Kidney epithelial cell (primary cell): ENCODE measurements at places on chromosomes 4 and X.

DNA sequence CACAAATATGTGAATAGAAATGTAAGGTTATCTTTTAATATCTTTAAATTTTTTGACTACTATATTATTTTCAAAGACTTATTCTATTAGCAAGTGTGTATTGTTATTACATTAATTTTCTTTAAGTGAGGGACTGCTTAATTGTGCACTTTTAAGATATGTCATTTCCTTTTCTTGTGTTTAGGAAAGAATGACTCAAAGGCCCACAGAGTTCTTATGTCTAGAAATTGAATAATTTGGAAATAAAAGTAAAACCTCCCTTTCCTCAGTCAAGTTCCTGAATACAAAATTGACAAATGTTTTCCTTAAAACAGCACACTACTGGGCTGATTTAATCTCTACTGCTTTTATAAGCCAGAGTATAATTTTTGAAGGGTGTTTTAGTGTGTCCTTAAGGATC, 169.7 kb downstream of the TMEM47 start:
- no peak for DNase-seq

- DNase-seq = no peak
These were observed 751 bp upstream of the DOK7 start for GRCh38 chr4:3462321-3462789.

DNA sequence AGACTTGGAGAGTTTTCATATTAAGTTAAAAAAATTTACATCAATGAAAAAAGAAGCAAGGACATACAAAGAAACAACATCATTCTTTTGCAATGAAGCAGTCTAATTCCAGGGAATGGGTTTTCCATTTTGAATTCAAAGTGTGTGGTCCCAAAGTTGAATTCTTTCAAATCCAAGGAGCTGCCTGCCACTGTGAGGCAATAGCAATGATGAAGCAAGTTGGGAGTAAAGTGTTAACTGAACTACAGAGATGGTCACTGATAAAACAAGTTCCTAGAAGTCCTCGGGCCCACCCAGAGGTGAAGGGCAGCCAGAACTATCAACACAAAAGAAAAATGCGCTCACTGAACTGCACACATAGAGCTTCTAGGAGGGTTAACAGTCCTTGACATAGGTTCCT, 115.9 kb downstream of the RAB28 start:
- DNase-seq = no peak

GRCh38 chr4:113116414-113117357, 67.2 kb downstream of the ANK2 start:
- peak; percentile 4 for DNase-seq

DNA sequence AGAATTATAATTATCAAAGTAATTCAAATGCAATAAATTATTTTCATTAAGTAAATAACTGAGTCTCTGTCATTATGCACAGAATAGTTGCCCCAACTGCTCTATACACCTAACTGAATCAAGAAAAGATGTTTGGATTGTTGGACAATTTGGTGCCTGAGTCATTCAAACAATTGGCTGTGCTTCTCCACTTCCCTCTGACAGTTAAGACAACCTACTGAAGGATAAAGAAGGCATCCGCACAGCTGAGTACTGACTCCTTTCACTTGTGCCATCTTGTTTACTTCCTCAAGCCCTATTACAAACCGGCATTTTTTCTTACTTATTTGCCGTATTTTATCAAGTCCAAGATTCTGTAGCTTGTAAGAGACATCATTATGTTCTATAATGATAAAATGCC, 110.6 kb upstream of the C1QTNF7 start:
- no peak for DNase-seq

- DNase-seq = no peak
These were observed 115.2 kb downstream of the GABRA2 start for GRCh38 chr4:46274717-46275116.

- DNase-seq = no peak
These were observed 1049.8 kb upstream of the POU3F4 start for GRCh38 chrX:82458207-82458754.

DNA sequence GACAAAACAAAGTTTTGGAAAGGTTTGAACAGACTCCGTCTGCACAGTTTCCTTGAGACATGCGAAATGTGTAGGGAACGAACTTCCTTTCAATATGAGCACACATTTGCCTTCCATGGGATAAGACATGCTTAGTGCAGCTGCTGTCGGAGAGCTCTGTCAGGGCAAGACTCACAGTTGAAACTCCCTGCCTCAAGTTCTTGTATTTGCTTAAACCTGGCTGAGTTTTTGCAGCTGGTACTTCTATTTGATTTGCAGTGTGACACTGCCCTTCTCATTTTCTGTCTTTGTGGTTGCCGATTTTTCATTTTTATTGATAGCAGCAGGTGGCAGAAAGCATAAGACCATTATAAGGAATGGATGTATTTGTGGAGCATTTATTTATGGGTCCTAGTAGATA, 18.2 kb upstream of the RHOH start:
- DNase-seq = no peak

DNA sequence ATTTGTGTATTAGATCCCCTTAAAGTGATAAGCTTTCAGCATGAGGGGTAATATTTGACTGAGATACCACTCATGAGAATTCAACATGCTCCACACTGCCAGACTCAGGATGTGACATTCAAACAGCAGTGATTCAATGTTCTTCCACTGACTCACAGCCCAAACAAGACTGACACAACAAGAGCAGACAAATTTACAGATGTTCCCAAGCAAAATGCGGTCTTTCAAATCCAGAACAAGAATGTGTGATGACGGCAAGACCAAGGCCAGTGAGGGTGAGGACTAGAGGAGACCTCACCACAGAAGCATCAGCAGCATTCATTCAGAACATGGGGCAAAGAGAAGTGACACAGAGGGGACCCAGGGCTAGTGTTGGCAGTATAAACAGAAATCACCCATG, 99.3 kb upstream of the GRIA3 start:
- DNase-seq = peak; percentile 41

- no peak for DNase-seq
These were observed 125.1 kb upstream of the STX18 start for GRCh38 chr4:4666693-4667621.

GRCh38 chr4:120052856-120053255, 13.8 kb downstream of the MAD2L1 start:
- DNase-seq = peak; percentile 49

DNA sequence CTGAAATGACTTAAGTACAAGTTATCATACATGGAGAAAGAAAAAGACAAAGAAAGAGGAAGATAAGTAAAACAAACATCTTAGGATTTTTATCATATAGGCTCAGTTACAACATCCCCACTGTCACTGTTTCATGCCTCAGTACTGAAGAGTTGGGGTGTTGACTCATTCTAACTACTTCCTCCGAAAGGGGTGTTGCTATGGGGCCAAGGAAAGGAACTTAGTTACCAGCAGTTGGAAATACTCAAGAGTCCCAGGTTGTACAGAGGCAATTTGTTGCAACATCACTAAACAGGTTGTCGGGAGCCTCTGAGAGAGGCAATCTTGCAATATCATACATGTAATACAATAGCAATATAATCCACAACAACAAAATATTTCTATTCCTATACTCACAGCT, 1264.7 kb downstream of the PCDH7 start:
- no peak for DNase-seq

DNA sequence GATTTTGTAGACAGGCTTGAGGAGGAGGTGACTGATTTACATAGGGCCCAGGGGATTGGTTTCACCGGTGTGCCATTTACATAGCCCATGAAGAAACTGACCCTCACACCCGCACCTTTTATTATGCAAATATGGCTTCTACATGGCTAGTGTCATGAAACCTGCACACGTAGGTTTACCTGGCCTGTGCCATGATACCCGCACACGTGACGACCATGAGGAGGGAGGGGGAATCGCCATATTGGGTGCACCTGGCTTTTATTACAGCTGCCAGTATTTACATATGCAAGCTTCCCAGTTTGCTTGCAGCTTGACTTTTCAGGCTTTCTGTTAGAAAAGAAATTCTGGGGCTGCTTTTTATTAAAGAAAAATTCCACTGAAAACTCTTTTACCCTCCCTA, 359.7 kb downstream of the ADAM29 start:
- DNase-seq = no peak

GRCh38 chr4:104860238-104861123, 286.2 kb upstream of the TET2 start:
- DNase-seq = peak; percentile 12

DNA sequence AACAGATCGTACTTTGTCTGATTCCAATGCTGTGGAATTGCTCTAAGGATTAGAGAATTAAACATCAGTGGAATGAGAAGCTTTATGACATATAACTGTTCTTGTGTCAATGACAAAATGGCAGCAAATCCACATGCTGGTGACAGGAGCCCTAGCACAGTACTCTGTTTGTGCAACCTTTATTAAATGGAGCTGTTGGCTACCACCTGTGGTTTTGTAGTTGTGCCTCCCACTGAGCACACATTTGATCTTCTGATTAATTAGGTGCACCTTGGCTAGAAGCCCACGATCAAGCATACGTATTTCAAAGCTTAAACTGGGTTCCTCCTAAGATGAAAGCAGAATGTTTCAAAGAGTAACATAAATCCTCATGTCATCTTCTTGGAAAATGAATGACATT, 394.0 kb upstream of the IGFBP7 start:
- DNase-seq = no peak

- DNase-seq = no peak
These were observed 593 bp downstream of the NPY1R start for GRCh38 chr4:163331629-163332376.

- no peak for DNase-seq
These were observed 145.5 kb upstream of the NPY2R start for GRCh38 chr4:155062948-155063347.

- DNase-seq = no peak
These were observed 67.4 kb downstream of the CNGA2 start for GRCh38 chrX:151801980-151802379.

- DNase-seq = no peak
These were observed 395.1 kb downstream of the RAPGEF2 start for GRCh38 chr4:159497936-159498335.

DNA sequence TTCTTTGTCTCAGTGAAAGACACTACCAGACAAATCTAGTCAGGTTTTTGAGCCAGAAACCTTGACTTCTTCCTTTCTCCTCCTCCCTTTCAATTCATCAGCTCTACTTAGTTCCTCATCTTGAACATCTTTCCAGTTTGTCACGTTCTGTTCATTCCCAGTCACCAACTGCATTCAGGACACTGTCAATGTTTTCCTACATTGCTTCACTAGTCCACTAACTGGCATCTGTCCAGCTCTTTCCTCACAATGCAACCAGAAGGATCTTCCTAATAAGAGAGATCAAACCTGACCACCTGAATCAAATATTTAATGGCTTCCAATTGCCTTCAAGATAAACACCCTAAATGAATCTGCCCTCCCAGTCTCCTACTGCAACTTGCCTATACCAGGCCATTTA, 52.5 kb downstream of the SYNPO2 start:
- DNase-seq = no peak

- DNase-seq = no peak
These were observed 48.5 kb downstream of the AWAT2 start for GRCh38 chrX:70001269-70001668.

GRCh38 chr4:61864286-61864685, 664.2 kb downstream of the ADGRL3 start:
- no peak for DNase-seq

DNA sequence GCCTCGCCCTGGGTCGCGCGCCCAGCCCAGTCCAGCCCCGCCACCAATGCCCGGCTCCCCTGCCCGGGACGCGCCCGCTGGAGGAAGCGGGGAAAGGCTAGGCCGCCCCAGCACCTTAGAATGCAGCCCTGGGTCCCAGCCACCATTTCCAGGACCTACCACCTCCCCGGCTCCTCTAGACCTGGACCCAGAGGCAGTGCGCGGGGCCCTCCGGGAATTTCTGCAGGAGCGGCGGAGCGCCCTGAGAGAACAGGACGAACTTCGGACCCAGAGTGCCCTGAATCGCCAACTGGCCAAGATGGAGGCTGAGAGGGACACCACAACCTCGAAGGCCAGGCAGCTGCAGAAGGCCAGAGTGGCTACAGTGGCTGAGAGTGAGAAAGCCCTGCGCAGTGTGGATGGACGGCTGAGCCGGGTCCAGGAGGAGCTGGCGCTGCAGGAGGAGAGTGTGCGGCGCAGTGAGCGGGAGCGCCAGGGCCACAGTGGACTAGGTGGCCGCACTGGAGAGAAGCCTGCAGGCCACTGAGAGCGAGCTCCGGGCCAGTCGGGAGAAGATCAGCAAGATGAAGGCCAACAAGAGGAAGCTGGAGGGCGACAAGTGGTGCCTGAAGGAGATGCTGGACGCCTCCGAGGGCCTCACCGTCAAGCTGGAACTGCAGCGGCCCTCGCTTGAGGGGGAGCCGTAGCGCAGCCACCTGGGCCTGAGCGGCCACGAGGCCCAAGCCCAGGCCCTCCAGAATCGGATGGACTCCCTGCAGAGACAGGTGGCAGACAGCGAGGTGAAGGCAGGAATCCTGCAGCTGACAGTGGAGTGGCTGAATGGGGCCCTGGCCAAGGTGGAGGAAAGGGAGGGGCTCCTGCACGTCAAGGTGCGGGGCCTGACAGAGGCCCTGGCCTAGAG, 15.5 kb downstream of the SMIM10L2A start:
- DNase-seq = no peak

DNA sequence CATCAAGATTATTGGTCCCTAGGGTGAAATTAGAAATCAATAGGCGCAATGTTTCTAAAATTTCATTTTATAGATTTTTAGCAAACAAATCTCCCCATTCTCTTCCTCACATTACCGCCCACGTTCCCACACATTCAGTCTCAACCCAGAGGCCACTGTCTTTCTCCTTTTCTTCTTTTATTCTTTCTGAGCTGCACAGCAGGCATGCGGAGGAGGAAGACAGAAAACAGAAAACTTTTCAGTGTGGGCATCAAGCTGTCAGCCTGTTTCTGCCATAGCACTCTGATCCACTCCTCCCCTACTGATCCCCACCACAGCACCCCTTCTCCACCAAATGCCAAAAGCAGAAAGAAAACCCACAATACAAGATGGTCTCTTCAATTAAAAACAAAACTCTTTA, 94.8 kb upstream of the ADAMTS3 start:
- peak; percentile 1 for DNase-seq

GRCh38 chr4:149886786-149887490, 71.3 kb upstream of the IQCM start:
- no peak for DNase-seq

GRCh38 chrX:118211891-118212816, 95.5 kb upstream of the KLHL13 start:
- no peak for DNase-seq

- no peak for DNase-seq
These were observed 15.5 kb upstream of the HPGDS start for GRCh38 chr4:94358101-94358500.

DNA sequence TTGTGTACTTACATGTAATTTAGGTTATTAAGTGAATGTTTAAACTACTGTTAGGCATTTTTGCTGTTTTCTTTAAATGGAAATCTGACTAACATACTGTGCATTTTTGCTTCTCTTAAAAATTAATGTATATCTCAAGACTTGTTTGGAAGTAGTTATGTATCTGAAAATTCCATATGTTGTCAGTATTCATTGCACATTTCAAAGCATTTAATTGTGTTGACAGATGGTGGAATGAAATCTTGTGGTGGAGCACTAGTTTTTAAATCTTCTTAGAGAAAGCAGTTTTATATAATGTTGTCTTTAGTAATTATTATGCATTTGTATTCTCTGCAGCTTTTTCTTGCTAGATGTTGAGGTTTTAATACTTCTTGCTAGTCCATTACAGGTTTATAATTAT, 71.5 kb upstream of the MSANTD1 start:
- DNase-seq = no peak

GRCh38 chr4:6776920-6777635, 5.4 kb upstream of the KIAA0232 start:
- no peak for DNase-seq
